ENCODE measurements at places on chromosomes 1 and 21. TPM values are rescaled to one million over a fixed set of nuclear protein-coding genes. Genes with fewer than 3 reads are reported as not detected.

DNA sequence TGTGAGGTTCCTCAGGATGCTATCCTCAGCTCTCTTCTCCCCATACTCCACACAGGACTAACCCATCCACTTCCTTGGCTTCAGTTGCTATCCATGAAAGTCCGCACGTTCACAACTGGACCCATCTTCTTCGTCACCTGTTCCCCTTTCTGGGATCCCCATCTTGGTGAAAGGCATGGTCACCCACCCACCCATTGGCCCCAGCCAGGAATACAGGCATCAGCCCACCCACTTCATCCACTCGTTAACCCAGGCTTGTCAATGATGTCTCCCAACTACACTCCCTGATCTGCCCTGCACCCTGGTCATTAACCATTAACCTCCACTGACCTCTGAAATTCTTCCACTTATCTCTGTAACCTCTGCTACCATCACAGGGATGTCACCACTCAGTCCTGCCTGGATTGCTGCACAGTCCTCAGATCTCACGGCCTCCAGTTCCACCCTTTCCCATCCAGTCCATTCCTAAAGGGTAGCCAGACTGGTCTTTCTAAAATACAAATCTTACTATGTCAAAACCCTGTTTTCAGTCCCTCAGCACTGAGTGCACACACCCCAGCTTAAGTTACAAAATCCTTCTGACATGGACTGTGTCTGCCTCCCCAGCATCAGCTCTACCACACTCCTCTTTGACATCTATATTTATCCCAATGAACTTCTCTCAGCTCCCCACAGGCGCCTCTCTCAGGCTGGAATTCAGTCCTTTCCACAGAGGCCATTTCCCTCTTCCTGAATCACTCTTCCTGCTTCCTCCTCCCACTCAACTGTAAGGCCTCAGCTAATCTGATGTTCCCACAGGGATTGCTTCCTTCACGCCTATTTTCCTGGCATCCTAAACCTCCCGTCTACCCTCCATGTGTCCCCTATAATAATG lies 10.4 kb downstream of the PGLYRP4 start:
- no peak for DNase-seq

DNA sequence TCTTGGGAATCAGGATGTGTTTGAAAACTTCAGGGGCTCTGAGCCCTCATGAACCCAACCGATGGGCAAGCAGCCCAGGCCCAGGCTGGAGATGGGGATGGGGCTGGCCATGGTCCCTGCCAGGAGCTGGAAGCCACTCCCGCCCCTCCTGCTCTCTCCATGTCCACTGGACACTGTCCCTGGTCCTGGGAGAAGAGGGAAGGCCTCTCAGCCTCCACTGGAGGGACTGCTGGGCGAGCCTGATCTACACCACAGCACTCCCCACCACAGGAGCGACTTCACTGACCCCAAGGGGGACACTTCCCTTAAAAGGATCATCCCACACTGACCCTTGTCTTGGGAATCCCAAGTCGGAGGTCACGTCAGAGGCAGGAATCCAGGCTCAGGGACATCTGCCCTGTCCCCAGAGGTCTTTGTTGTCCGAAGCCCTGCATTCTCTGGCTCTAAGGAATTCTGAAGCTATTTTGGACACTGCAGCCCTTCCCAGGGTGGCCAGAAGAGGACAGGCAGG lies 16.9 kb upstream of the COL18A1 start:
- no peak for DNase-seq

The GNG4 gene
- 5.2 TPM for total RNA-seq

The SPRR4 gene
- not detected for total RNA-seq

Data from CD8-positive, alpha-beta memory T cell (primary cell).